ENCODE measurements at places on chromosomes 13 and 19.

DNA sequence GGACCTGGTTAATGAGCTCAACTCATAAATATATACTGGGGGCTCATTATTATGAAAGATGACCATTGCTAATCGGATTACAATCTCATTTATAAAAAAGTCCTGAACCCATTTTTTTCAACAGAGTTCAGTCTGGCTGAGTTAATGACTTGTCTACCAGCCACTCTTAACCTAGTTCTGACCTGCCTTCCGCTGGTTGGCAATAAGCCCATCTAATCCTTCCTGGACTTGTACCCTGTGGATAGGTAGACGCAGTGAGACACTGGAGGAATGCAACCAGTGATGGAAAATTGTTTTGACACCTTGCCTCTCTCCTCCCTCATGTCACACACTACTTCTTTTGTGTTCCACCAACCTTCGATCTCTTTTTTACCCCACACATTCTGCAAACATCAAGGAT is 279.9 kb downstream of the FOXO1 start:
- no peak for DNase-seq

DNA sequence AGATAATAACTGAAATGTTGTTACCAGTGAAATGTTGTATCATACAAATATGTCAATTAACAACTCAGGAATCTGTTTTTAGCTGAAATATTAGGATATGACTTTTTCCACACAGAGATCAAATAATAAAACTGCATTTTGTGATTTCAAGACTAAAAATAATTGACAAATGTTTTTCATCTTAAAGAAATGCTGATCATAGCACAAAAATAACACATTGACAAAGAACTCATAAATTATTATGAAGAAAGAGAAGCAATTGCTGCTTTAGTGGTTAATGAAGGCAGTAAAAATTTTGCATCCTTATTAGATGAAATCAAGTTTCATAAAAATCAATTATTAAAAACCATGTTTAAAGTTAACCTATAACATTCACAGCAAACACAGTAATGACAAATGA is 1417.3 kb downstream of the OLFM4 start:
- DNase-seq = no peak

DNA sequence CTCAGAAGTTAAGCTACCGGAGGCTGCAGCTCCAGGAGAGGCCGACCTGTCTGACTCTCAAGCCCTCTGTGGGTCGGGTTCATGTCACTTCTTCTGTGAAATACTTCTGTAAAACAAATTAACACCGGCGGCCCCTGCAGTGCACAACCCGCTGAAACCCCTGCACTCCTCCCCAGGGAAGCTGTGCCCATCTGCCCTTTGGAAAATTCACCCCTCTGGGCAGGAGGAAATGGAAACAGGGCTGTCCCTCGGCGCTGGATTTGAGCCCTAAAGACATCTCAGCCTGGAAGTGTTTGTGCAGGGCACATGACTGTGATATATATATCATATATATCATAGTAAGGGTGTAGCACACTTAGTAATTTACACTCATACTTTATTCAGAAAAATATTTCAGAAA is 415.3 kb downstream of the IRS2 start:
- no peak for DNase-seq

- no peak for DNase-seq
Observed at GRCh38 chr19:11465600-11465999, 15.2 kb downstream of the ELAVL3 start.

- no peak for DNase-seq
Observed at GRCh38 chr13:45332831-45333219, 8.2 kb downstream of the TPT1 start.

DNA sequence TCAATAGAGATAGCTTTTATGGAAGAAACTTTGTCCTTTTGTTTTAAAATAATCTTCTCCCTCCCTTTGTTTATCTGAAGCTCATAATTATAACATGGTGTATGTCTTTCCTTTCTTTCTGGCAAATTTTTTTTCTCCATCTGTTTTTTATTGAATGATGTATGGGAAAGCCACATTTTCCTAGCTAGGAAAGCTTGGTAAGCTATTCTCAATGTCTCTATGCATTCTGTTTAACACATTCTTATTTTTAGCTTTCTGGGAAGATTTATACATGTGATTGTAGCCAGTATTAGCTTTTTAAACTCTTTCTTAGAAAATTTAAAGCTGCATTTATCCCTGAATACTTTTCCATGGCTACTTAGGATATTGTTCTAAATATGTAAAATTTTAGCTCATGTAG is 124.9 kb upstream of the CSNK1A1L start:
- no peak for DNase-seq

GRCh38 chr13:47081246-47081645 is 184.4 kb upstream of the HTR2A start:
- DNase-seq = no peak

- no peak for DNase-seq
Observed at GRCh38 chr13:50730496-50731351, 112.8 kb downstream of the DLEU7 start.

- no peak for DNase-seq
Observed at GRCh38 chr19:56139847-56140582, 1.1 kb upstream of the ZNF444 start.

GRCh38 chr19:50275577-50276368 is 53.4 kb downstream of the KCNC3 start:
- DNase-seq = no peak

GRCh38 chr19:34269081-34269480 is 14.7 kb downstream of the GARRE1 start:
- DNase-seq = no peak

DNA sequence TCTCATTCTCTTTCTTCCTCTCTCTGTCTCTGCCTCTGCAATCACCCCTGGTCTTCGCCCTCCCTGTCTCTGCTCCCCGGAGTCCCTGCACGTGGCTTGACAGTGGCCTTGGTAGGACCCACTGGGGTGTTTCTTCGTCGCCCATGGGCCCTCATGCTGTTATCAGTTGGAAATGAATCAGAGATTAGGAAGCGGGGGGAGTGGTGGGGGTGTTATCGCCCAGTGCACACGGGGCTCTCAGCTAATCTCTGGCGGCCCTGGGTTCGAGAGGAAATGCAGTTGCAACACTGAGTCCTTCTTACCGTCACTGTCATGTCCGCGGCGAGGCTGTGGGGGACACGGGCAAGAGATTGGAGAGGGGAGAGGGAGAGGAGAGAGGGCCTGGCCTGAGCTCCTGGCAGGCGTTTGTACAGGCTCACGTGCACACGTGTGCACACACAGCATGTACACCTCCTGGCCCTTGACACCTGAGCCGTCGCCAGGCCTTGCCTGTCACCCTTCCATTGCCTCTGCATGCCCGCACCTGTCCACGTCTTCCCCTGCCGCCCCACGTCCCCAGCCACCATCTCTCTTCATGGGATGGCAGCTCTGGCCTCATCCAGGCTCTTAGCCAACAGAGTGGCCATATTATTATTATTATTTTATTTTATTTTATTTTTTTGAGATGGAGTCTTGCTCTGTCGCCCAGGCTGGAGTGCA is 37.8 kb upstream of the SLC7A10 start:
- DNase-seq = no peak

- DNase-seq = no peak
Observed at GRCh38 chr13:113017506-113018215, 48.6 kb downstream of the MCF2L start.

DNA sequence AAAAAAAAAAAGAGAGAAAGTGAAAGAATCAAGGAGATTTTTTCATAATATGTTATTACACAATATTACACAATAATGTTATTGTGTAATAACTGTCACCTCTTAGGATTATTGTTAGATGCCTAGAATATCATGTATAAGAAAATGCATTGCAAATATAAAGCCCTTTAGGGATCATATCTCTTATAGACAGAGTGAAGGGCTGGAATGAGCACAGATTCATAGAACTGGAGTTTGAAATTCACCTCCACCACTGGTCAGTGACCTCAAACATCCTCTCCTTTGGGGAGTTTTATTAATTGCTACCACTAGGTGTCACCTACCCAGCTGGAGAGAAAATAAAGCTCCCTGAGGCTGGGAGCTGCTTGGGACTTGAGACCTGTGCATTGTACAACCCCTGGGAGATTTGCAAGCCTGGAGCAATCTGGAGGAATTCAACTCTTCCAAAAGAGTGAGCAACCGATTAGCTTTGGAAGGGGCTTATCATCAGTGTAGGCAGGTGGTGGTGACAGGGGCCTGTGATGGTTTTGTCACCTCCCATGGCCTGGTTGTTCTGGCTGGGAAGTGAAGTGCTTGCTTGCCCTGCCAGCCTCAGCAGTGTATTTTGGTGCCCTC is 30.3 kb upstream of the FRY start:
- DNase-seq = no peak

GRCh38 chr19:35442091-35442490 is 6.0 kb upstream of the FFAR2 start:
- DNase-seq = no peak

DNA sequence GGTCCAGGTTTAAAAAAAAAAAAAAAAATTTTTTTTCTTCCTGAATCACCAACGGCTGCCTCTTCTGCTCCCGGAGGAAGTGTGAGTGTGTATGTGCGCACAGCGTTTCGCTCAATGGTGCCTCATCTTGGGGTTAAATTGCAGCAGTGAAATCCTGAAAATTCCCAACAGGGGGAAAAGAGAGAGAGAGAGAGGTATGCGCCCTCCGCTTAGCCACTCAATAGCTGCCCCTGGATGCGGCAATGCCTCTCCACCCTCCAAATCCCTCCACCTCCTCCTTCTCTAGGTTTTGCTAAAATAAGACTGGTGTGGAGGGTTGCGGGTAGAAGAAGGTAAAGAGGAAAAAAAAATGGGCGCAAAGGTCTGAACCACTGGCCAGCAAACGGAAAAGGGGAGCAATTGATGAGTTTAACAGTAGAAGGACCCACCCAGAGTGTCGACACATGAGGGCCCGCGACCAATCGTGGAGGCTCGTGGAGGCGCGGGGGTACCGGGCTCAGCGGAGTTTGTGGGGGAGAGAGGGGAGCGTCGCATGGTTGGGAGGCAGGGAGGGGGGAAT is 853 bp upstream of the CACNA1A start:
- DNase-seq = no peak

DNA sequence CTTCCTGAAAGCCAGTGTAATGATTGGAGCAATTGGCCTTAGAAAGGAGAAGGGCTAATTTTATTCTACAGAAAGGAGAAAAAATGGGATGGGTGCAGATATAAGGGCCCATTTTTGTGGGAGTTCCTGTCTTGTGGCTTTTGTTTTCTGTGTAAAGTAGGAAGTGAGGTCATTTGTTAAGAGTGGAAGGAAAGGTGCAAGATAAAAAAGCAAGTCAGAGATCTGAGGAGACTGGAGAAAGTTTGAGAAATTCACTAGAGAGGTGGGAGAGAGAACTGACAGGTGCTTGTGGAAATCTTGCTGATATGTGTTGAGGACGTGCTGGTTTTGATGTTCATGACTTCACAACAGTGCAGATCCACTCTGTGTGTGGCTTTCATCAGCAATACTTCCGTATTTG is 349.4 kb downstream of the DLEU7 start:
- no peak for DNase-seq

DNA sequence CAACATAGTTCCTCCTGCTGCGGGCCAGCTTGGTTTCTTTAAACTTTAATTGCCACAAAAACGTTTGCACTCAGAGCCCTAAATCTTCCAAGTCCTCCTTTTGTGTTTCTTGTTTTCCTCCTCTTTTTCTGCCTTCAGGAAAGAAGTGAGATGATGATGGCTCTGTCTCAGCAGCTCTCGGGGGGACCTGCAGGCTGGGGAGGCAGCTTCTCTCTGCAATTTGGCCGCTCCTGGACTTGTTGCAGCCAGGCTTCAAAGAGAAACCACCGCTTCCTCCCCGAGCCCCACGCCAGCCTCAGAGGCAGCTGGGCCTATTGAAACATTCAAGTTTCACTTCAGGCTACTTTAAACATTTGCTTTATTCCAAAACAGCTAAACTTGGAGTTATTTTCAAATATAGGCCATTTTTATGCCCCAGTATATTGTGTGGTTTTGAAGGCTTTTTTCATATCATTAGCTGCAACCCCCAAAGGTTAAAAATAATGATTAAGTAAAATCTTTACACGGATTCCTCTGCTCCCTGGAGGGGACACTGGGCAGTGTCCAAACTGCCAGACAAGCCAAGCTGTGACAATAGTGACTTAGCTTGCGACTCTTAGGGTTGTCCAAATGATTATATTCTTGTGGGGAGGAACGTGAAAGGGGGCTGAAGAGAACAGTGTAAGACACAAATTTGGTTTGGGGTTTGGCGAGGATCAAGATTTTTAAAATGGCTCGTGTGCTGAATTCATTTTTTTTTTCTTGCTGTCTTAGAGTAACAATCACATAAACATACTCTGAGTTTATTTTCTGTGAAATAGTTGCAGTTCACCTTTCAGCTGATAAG is 330.8 kb downstream of the DLEU7 start:
- peak; percentile 75 for DNase-seq

GRCh38 chr13:89163096-89163495 is 1491.9 kb downstream of the SLITRK5 start:
- no peak for DNase-seq

DNA sequence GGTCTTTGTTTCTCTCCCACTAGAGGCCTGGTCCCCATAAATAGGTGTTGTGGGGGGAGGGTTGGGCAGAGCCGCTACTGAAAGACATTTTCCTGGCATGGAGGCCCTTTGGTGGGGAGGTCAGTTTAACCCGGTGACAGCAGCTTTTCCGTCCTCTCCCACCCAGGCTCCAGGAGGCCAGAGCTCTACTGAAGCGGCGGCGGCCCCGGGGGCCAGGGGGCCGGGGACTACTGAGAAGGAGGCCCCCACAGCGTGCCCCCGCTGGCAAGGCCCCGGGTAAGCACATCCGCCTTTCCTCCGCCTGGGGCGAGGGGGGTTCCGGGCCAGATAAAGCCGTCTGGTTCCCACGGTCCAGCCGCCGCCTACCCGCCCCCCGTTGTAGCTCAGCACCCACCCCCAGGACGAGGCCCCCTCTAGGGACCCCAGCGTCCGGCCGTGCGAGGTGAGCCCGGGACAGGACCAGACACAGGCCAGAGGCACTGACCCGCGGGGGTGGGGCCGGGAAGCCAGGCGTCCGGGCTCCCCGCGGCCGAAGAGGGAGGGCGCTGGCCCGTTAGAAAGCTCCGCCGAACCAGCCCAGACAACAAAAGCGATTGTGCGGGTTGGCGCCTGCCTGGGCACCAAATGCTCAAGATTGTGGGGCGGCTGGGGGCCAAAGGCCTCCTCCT is 1.1 kb upstream of the LTBP4 start:
- DNase-seq = no peak

GRCh38 chr13:102914339-102914930 is 68.6 kb downstream of the ERCC5 start:
- no peak for DNase-seq

- DNase-seq = no peak
Observed at GRCh38 chr19:51448411-51449016, 9.7 kb downstream of the SIGLEC8 start.

GRCh38 chr13:27952876-27953675 is 16.0 kb downstream of the CDX2 start:
- DNase-seq = peak; percentile 84

DNA sequence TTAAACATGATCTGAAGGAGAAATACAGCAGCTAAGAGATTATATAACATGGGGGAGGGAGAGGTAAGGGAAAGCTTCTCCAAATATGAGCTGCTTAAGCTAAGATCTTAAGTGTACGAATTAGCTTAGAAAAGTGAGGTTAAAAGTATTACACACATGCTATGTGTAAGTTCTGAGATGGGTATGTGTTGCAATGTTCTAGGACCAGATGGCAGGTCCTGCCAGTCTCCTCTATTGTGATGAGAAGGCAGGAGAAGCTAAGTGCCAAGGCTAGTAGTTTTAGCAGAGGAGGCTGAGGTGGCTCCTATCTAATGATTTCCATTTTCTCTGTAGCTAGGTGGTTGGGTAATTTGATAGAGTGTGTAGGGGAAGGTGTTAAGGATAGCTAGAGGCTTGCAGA is 57.6 kb downstream of the MICU2 start:
- DNase-seq = no peak
